NCI-H2171 (cell line): ENCODE measurements at places on chromosomes 12 and 14.

DNA sequence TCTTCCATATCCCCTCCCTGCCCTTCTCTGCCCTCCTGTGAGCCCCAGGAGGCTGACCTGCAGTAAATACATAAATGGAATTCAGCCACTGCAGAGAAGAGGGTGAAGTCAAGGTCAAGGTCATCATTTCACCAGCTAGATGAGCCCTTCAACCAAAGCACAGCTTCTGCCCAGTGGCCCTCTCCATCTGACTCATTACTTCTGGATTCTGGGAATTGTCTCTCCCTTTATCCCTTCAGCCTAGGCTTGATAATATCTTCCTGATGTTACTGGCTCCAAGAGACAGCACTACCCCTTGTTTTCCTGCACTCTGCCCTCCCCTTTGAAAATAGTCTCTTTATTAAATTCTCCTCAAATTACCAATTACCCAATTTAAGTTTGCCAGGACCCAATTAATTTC lies 64.5 kb downstream of the TTC9 start:
- DNase-seq = no peak

- no peak for DNase-seq
Measured at GRCh38 chr14:60944204-60944603, 36.7 kb downstream of the TRMT5 start.

DNA sequence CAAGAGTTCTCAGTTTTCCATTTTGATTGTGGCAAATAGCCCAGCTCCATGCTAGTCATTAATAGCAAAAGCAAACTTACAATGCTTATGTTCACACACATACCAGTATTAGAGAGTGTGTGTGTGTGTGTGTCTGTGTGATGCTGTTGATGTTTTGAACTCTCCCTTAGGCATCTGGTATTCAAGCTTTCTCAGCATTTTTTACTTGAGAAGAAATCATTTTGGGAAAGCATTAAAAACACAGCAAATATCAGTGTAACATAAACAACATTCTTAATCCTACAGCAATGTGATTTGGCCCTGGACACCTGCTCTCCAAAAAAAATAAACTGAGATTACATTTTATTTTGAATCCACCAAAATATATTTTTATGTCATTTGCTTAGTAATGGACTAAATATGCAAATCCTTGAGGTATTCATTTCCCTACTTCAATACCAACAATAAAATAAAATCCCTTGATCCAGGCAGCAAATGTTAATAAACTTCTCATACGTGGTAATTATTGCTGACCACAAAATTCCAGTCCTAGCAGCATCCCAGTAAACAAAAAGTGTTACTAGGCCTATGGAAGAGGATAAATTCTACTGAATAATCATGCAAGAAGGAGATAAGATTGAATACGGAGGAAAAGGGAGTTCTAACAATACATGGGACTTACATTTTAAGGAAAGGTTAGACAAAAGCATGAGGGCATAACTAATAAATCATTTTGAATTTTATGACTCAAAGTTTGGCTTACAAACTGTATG lies 249.5 kb upstream of the CLEC14A start:
- DNase-seq = no peak

- DNase-seq = no peak
Measured at GRCh38 chr14:71536015-71536740, 396.1 kb upstream of the RGS6 start.

GRCh38 chr14:100350986-100351385 lies 27.8 kb downstream of the SLC25A47 start:
- no peak for DNase-seq

GRCh38 chr12:101372431-101372830 lies 35.1 kb downstream of the ARL1 start:
- DNase-seq = peak; percentile 31

DNA sequence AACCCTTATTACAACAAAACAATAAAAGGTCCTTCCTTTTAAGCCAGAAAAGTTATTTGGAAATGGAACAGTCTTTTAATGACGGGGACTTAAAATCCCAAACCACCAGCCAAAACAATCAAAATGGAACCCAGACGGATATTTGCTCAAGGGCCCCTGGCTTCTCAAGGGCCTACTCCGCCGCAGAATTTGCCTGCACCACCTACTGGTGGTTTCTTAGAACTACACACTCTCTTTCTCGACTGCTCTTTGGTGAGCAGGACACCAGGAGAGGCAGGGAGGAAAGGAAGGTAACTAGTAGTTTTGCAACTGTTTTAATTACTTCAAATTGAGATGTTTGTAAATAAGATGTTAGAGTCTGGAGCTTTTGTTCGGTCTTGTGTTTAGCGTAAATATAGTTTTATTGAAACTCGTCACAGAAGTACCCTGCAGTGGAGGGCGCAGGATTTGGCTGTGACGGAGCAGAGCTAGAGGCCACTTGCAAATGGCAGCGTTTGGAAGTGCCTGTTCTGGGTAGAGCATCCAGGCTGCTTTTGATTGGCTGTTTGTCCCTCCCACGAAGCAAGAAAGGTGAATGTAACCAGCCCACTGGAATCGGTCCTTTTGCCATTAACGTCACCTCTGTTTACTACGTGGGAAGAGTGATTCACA lies 238.5 kb downstream of the CACNA1C start:
- DNase-seq = peak; percentile 27

DNA sequence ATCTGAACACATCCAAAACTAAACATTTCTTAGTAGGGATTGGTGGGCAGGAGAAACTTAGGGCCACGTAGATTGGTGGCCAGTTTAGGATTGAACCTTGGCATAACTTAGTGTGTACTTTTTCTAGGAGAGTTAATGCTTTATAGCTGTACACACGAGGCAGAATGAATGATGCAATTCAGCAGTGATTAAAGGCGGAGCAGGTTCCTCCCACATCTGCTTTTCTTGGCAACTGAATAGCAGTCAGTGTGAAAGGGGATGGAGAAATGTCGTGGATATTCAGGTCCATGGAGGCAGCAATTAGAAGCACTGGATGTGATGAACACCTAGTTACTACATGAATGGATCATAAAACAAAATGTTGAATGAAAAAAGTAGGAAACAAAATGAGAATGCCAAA lies 493.8 kb downstream of the FUT8 start:
- DNase-seq = no peak

- DNase-seq = no peak
Measured at GRCh38 chr12:86663716-86664115, 407.5 kb upstream of the MGAT4C start.

- DNase-seq = no peak
Measured at GRCh38 chr12:68612697-68613096, 2.0 kb downstream of the RAP1B start.

- no peak for DNase-seq
Measured at GRCh38 chr12:21881965-21882364, 59.3 kb downstream of the ABCC9 start.
